Omental fat pad (tissue), 4 donors: ENCODE measurements at places on chromosomes 5 and 9.

DNA sequence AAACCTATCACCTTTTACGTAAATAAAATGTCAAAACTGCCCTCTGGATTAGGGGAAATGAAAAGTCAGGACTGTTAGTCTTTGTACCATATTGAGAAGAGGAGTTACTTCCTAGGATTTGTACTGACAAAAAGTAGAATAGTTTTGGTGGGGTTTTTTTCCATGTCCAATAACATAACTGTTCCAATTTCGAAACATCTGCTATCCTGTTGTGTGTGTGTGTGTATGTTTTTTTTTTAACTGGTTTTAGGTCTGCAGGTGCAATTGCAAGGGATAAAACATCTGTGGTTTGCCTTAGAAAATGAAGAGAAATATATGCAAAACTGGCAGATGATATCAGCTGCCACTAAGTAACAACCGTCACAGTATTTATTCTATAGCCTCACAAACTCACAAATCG is 506.8 kb downstream of the NFIB start:
- DNase-seq, result no peak

DNA sequence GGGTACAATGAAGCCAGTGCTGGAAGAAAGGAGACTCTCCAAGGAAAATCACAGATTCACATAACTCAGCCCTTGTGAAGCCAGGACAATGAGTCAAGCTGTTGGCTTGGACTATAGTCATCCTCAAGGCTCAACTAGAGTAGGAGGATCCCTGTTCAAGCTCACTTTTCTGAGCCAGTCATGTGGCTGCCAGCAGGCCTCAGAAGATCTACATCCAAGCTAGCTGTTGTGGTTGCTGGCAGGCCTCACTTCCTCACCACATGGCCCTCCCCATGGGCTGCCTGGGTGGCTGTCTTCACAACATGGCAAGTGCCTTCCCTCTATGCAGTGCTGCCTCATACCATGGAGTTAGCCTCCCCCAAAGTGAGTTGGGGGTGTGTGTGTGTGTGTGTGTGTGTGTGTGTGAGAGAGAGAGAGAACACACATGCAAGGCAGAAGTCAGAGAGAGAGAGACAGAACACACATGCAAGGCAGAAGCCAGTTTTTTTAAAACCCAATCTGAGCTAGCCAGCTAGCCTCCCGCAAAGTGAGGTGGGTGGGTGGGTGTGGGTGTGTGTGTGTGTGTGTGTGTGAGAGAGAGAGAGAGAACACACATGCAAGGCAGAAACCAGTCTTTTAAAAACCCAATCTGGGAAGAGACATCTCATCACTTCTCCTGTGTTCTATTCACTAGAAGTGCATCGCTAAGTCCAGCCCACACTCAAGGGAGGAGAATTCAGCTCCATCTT is 17.1 kb downstream of the SCAI start:
- DNase-seq, result no peak

DNA sequence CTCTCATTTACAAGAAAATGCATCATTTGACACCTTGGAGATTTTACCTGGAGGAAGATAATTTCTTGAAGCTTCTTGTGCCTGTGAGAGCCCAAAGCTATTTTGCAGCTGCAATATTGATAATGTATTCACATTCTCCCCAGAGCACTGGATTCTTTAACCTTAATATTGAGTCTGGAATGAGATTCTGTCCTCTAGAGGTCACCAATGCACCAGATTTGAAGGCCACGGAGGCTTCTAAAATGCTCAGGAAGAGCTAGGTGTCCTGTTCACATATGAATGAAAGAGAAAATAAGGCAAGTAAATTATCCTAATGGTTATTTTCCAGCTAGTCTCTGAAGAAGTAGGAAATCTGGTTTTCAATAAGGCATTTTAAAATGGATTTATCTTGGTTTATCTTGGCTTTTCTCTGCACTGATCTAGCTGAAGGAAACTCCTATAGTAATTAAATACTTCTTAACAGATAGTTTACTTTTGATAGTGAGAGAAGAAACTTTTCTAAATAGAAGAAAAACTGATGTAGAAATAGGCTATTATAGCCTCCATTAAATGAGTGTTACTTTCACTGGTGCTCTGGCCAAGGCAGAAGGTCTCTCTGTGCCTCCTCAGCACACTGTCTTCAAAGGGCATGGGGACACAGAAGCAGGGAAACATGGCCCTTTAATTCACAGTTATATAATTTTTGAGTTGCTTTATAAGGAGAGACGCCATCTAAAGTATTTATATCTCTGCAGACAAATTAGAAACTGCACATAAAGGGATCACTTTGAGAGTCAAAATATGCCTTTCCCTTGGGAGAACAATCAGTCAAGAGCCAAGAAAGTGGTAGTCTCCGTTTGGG is 297.0 kb upstream of the ACTBL2 start:
- no peak for DNase-seq

GRCh38 chr5:10681731-10682679 is 79.0 kb downstream of the DAP start:
- DNase-seq, result no peak

- DNase-seq, result no peak
Measured at GRCh38 chr9:107158321-107158720, 124.8 kb upstream of the RAD23B start.

DNA sequence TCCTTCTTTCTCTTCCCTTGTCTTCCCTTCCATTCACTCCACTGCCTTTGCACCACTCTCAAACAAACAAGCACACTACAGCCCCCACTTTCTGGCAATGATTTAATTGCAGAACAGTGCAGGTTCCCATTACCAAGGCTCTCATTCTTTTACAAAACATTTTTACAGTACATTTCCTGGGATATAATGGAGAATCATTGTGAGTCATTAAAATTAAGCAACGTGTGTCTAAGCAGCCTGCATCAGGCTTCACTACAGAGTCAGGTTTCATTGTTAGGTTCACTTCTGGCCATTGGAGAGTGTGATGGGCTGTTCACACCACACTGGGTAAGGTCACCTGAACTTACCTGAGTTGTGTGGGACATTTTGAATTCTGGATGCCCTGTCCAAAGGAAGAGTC is 303.5 kb downstream of the TRIM32 start:
- DNase-seq, result no peak

GRCh38 chr9:7570107-7570720 is 229.4 kb downstream of the DMAC1 start:
- peak; percentile 32 for DNase-seq

DNA sequence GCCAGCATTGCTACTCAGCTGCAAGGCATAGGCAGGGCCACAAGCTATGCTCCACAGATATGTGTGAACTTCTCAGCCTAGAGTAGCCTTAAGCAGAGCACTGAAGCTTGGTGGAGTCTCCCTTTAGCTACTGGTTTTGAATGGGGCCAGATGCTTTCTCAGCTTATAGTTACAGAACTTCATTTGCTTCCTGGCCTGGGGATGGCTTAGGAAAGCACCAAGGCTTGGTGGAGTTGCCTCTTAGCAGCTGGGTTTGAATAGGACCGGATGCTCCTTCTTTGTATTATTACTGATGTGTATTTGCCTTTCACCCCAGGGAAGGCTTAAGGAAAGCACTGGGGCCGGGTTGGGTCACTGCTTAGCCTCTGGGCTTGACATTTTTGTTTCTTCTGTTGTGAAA is 497.8 kb upstream of the SEMA6A start:
- no peak for DNase-seq

- DNase-seq, result no peak
Measured at GRCh38 chr9:134469041-134469875, 143.0 kb downstream of the RXRA start.

DNA sequence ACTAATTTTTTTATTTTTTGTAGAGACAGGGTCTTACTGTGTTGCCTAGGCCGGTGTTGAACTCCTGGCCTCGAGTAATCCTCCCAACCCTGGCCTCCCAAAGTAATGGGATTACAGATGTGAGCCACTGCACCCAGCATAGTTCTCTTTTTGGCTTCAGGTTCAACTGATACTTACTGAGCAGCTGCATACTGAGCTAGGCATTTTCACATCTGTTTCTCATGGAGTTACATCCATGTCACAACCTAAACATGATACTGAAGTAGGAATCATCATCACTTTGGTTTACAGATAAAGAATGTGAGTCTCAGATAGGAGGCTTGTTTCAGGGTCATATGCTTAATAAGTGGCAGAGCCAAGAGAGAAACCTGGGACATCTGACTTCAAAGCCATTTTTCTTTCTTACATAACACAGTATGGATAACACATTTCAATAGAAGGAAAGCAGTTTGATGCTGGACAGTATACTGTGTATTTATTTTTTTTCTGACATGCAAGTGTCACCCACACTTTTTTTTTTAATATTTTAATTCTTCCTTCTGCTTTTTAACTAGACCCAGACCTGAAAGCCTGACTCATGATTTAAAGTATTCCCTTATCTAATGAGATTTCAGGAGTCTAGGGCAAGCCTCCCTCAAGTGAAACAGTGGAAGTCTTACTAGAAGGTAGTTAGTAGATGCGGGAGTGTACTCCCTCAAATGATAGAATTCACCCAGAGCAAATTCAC is 90.8 kb downstream of the HACD4 start:
- DNase-seq, result no peak

DNA sequence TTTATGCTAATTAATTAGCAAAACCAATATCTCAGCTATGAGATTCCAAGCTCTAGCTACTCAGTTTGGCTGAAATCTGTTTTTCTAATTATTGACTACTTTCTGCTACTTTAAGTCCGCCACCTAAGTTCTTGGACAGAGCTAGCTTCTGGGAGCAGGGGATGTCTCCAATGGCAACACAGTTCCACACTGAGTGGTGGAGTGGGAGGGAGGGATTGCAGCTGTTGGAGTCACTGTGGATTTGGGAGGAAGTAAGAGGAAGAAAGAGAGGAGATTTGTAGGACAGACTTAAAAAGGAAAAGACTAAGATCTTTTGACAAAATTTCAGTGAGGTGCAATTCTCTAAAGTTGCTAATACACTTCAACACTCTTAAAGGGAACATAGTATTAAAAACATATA is 450.8 kb downstream of the NFIB start:
- no peak for DNase-seq

- DNase-seq, result no peak
Measured at GRCh38 chr5:86679529-86679928, 61.8 kb downstream of the COX7C start.

DNA sequence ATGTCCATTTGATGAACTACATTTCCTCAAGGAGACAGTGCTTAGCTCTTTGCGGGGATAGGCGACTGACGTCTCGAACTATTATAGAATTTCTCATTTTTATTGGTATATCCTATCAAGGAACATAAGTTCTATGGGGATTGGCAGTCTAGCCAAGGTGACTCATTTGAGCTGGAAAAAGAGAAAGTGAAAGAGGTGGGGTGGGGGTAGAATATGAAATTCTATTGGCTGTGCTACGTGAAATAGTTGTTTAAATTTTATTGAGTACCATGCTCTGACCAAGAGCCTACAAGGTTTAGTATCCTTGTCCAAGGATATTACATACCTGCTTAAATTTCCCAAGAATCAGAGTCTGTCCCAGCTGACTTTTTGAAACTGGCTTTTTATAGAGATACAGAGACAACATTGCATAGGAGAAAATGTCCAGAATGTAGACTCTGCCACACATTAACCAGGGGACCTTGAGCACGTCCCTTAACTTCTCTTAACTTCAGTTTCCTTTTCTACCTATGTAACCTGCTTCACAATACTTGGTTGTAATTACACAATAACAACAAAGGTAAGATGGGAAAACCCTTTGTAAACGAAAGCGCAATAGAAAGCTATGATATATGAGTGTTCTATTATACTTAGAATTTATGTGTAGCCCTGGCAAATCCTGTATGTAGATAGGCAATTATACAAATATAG is 226.4 kb upstream of the WWC1 start:
- no peak for DNase-seq

DNA sequence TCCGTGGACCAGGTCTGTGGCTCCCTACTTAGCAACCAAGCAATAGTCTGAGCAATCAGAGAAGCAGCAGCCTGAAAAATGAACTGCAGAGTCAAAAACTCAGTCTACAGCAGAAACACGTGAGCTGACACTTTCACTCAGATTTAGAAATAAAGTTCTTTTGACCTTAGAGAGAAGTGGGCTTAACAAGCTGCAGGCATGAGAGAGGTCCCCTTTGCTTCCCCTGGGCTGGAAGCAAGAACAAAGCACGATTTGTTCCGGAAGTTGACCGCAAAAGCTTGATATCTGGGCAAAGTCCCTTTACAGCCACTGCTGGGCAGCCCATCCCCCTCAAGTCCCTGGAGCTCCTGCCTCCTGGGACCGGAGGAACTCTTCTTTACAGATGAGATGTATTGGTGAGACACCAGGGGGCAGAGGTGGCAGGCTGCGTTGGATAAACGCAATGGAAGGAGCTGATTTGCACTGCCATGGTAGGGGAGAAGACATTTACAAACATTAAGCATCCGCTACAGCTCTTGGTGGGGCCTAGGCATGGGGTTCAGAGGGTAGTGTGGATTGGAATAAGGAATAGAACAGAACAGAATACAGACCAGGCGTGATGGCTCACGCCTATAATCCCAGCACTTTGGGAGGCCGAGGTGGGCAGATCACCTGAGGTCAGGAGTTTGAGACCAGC is 5.8 kb upstream of the SOWAHA start:
- no peak for DNase-seq

- no peak for DNase-seq
Measured at GRCh38 chr9:84652496-84653120, 16.9 kb upstream of the NTRK2 start.

DNA sequence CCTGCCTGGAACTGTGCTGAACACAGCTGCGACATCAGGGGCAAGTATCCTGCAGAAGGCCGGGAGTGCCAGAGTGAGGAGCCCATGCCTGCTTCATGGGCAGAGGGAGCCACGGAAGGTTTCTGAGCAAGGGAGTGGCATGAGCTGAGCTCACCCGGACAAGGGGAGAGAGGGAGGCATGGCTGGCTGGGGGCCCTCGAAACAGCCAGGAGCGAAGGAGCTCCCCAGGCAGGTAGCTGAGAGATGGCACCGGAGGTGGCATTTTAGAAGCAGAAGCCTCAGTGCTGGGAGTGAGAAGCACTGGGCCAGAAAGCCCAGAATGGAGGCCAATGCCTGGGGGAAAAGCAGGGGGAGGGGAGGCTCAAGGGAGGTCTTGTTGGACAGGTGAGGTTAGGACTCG is 56.9 kb upstream of the SARDH start:
- DNase-seq, result no peak

DNA sequence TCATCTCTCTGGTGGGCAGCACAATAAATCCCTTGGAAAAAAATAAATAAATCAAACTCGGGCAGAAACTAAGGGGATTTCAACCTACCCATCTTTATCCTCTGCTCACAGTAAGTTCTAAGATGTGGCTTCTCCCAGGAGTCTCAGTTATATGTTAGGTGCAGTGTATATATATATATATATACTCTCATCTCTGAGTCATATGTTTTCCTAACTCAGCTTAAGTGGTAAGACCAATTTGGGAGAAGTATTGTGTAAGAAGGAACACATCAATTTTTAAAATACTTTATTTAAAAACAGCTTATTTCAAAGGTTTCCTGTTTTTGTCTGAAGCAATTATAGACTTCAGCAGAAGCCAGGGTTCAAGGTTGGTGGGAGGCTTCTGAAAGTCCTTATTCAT is 20.3 kb upstream of the OSMR start:
- no peak for DNase-seq
